ENCODE measurements at places on chromosomes 3 and 15.

DNA sequence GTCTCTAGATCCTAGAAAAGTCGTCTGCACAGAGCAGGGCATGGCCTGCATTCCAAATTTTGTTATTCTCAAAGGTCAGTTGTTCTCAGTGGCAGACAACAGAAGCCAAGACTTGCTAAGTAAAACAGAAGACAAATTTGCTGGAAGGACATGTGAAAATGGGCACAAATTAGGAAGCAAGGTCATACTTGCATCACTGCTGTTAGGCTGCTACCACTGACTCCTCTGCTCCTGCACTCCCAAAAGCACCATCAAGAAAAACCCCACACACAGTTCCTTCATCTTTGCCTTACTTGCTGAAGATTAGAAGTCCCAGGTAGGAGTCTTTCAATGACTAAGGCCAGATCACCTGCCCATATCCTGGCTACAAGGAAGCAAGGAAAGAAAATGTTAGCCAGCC lies 69.9 kb upstream of the ATP2C1 start:
- no peak for DNase-seq

DNA sequence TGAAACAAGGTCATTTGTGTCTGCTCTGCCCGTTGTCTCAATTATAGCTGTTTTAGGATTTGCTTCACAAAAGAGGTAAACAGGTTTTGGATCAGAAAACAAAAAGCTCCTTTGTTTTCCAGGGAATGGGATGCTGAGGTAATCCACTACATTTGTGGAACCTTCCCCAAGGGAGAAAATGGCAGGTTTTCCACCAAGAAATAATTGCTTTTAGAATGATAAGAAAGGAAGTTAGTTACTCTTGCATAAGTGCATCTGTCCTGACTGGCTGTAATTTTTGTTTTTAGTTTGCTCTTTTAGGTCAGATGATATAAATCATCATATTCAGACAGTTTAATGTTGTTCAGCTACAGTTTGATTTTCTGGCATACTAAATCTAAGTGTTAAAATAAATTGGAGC lies 198.5 kb upstream of the COL8A1 start:
- no peak for DNase-seq

GRCh38 chr3:142997330-142997729 lies 4.0 kb upstream of the U2SURP start:
- no peak for DNase-seq

- DNase-seq, result no peak
Measured at GRCh38 chr3:42213417-42213816, 52.6 kb downstream of the CCK start.

- DNase-seq, result no peak
Measured at GRCh38 chr3:129360705-129361460, 67.6 kb downstream of the EFCAB12 start.

GRCh38 chr15:69781411-69782125 lies 316.1 kb downstream of the TLE3 start:
- no peak for DNase-seq

GRCh38 chr3:128083980-128084674 lies 31.9 kb downstream of the SEC61A1 start:
- no peak for DNase-seq

- DNase-seq, result no peak
Measured at GRCh38 chr15:68698708-68699107, 119.9 kb downstream of the CORO2B start.

GRCh38 chr3:173510565-173510964 lies 113.0 kb downstream of the NLGN1 start:
- DNase-seq, result no peak

DNA sequence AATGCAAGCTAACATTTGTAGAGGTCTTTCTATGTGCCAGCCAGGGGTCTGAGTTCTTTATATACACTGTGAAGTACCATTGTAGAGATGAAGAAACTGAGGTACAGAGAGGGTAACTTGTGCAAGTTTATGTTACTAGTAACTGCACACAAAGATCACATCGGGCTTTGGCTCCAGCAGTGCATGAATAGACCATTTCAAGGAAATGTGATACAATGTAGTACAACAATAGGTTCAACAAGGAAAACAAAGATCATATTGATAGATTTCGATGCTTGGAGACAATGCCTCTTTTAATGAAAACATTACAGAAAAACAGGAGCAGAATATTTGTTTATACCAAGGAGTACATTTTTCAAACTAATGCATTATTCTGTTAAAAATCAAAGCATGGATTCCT lies 115.3 kb downstream of the POLR2M start:
- no peak for DNase-seq

DNA sequence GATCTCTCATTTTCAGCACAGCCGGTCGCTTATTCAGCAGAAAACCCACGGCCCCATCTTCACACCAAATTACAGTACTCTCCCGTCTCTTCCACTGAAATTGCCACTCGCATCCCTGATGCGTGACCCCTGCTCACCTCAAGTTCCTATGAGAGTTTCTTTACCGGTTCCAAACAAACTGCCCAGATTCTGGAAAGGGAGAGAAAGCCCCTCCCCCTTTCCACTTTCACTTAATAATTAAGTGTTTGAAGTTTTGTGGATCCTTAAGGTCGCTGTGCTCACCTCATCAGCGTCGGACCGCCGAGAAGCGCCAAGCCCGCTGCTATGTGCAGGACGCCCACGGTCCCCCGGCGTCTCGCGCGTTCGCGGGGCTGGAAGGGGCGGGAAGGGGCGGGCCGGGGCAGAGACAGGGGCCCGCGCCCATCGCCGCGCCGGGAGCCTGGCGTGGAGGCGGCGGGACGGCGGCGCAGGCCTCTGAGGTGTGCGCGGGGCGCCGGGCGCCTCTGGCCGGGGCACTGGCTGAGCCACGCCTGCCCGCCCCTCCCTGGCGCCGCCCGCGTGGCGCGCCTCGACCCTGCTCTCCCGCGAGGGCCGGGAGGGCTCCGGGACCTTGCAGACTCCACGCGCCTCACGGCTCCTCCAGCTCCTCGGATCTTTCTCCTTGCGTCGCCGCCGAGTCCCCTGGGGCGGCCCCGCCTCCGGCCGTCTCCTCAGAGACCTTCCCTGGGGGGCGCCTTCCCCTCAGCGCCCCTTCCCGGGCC lies at the start of gene GPR156:
GPR156 (minus strand) TSS at position 476 of the 761 bp plus-strand sequence. CDS start 41,124 bp downstream, outside the sequence.
- DNase-seq, result no peak

DNA sequence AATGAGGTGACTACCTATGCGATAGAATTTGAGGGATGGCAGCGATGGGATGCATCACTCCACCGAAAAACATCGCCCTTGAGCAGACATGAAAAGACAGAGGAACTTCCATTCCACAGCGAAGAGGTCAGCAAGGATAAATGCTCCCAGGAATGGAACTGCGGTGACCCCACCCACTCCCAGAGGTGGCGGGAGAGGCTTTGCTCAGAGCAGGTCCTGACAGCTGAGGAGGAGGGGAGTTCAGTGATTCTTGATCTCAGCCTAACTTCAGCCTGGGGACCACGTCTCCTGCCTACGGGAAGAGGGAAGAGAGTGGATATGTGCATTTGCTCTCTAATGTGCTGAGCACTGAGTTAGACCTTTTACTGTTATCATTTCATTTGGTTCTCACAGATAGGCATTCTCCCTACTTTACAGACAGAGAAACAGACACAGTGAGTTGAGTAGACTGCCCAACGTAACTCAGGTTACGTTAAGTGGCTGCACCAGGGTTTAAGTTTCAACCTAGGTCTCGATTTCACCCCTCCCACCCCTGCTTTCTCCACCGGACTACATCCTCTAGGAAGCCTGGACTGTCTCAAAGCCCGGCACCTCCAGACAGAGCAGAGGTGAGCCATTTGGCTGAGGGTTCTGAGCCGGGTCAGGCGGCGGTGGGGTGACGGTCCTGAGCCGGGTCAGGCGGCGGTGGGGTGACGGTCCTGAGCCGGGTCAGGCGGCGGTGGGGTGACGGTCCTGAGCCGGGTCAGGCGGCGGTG lies 170.0 kb downstream of the RAB11A start:
- no peak for DNase-seq

- DNase-seq, result no peak
Measured at GRCh38 chr15:48273049-48273448, 58.2 kb upstream of the DUT start.

DNA sequence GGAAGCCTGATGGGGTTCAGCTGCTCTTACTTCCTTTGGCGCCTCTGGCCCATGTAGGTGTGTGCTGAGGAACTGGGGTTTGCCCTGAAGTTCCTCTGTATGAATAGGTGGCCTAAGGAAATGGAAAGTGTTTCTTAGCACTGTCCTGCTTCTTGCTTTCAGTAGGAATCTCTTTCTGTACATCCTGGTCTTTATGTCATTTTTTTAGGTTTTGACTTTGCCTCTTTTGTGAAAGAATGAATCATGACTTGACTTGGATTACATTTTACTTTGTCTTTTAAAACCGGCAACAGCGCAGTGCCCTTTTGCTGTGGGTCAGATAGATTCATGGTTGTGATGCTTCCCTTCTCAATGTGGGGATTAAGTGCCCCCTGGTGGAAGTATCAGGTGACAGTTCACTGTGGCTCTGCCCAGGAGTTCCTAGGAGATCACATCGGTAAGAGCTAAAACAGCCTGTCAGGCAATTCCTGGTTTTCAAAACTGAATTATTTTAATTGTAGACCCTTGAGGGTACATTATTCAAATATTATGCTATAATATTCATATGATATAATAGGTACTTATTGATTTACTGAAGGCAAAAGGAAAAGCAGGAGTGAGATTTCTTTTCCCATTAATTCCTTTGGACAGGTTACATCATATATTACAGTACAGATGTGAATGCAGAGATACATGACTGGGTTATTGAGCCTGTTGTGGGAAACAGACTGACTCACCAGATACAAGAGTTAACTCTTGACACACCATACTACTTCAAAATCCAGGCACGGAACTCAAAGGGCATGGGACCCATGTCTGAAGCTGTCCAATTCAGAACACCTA lies 95.4 kb downstream of the HCN4 start:
- peak; percentile 22 for DNase-seq

GRCh38 chr3:36924744-36925521 lies 19.9 kb downstream of the TRANK1 start:
- DNase-seq, result no peak

Data from NCI-H1417 treated with DMSO at 0.1 percent for 48 hours (cell line).